ENCODE measurements at places on chromosomes 16 and 17. TPM values are rescaled to one million over a fixed set of nuclear protein-coding genes. Genes with fewer than 3 reads are reported as not detected.
A peak's percentile ranks its signal among the peaks of the same experiment; 100 is the strongest.

GRCh38 chr17:48239603-48239995 is 132.0 kb downstream of the SNX11 start:
- DNase-seq, result no peak

GRCh38 chr17:81345228-81346089 is 49.8 kb upstream of the BAHCC1 start:
- DNase-seq, result peak; percentile 91

DNA sequence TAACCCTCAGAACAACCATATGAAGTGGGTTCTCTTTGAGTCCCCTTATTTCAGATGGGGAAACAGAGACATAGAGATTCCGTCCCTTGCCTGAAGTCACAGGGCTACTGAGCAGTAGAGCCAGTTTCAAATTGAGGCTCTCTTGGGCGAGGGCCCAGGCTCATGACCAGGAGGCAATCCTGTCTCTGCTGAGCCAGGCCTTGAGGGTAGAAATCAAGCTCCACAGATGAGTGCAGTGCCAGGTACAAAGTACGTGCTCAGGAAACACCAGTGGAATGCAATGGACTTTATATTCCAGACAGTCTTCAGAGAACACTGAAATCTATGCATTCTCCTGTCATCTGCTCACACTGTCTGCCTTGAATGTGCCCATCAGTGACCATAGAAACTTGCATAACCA is 291.7 kb upstream of the MAF start:
- no peak for DNase-seq

DNA sequence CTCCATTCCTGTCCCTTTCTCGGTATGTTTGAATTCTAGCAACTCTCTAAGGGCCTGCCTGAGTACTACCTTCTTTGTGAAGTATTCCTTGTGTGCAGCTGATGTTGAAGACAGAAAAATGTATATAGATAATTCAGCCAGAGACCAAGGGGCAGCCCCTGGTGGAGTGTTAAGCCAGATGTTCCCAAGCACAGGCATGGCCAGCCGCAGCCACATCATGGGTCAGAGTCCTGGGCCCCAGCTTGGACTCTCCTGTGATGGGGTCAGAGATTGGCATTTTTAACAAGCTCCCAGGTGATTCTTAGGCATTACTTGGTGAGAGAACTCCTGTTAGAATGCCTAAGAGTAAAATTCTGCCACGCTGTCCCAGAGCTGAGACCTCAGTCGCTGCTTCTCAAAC is 100.8 kb downstream of the IRF8 start:
- peak; percentile 28 for DNase-seq

GRCh38 chr17:1111599-1112443 is 68.0 kb downstream of the ABR start:
- no peak for DNase-seq

- DNase-seq, result peak; percentile 81
These were observed 42.1 kb downstream of the TBC1D16 start for GRCh38 chr17:79993390-79994227.

DNA sequence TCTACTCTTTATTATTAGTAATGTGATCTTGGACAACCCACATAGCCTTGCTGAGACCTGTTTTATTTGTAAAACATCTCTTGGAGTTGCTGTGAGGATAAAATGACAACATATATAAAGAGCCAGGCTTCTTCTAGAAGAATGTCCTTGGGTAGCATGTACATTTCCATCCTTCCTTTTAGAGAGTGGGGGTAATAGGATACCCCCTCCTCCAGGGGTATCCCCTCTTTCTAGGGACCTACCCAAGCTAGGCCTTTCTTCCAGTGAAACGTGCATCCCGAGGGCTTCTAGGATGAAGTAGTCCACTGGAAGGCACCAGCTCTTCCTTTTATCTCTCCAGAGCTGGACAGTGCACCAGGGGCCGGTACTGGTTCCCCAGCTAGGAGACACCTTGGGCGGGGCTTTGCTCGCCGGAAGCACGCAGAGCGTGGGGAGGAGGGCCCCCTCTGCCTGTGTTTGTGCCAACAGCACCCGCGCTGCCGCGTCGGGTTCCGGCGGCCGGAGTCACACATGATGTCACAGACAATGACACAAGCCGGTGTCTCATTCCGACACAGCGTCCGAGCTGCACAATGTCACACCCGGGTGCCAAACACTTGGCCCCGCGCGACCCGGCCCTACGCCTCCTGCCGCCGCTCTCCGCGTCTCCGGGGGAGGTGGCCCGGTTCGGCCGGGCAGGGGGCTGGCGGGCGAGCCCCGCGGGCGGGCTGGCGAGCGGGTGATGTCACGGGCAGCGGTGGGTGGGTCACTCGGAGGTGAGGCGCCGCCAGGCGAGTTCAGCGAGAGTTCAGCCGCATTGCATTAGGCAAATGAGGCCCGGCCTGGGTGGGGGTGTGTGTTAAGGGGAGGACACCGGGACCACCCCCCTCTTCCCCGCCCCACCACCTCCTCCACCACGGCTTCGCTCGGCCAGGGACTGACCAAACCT is 23.4 kb downstream of the GJD3 start:
- peak; percentile 93 for DNase-seq

- no peak for DNase-seq
These were observed 9.5 kb upstream of the TMEM101 start for GRCh38 chr17:44024271-44024663.

GRCh38 chr17:31491376-31492131 is 100.1 kb downstream of the RAB11FIP4 start:
- DNase-seq, result no peak

DNA sequence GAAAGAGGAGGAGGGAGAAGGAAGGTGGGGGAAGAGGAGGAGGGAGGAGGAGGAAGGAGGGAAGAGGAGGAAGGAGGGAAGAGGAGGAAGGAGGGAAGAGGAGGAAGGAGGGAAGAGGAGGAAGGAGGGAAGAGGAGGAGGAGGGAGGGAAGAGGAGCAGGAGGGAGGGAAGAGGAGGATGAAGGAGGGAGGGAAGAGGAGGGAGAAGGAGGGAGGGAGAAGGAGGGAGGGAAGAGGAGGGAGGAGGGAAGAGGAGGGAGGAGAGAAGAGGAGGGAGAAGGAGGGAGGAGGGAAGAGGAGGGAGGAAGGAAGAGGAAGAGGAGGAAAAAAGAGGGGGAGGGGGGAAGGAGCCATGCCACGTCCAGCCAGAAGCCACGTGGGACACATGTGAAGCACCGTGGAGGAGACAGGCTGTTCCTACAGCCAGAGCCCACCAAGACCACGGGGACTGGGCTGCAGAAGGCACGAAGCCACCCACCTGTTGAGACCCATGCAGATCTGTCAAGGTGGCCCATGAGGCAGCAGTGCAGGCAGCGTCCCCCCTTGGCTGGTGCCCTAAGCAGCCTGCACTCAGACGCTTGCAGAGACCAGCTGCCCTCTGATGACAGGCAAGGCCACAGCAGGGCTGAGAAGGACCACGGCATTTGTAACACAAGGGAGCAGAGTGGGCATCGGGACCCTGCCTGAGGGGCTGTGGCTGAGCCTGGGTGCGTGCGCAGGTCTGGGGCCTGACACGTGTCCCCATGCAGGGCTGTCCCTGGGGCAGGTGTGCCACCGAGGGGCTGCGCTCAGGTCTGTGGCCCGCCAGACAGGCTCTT is 10.3 kb downstream of the NDUFAF8 start:
- no peak for DNase-seq

DNA sequence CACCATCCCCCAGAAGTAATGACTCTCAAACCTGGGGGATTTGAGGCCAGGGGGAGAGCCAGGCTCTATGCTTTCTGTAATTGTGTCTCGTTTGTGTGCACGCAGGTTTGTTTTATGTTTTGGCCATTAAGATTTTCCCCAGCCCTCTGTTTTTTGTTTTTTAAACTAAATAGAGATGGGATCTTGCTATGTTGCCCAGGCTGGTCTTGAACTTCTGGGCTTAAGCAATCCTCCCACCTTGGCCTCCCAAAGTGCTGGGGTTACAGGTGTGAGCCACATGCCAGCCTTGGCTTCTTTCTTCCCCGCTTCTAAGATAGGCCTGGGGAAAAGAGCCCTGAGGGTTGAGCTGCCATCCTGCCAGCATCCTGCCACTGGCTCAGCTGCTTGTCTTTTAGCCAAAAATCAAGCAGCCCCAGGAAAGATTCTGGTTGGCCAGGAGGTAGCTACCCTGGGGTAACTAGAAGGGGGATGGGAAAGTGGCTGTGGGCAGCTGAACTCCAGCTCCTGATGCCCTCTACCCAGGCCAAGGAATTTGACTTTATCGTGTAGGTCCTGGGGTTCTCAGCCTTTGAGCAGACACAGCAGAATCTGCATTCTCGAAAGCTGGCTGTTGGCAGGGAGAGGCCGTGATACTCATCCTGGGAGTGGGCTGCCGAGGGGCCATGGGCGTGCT is 18.4 kb downstream of the KDM8 start:
- DNase-seq, result no peak

GRCh38 chr17:50518384-50519023 is 10.3 kb downstream of the MYCBPAP start:
- no peak for DNase-seq

GRCh38 chr16:86856946-86857586 is 278.7 kb downstream of the FOXL1 start:
- DNase-seq, result no peak

DNA sequence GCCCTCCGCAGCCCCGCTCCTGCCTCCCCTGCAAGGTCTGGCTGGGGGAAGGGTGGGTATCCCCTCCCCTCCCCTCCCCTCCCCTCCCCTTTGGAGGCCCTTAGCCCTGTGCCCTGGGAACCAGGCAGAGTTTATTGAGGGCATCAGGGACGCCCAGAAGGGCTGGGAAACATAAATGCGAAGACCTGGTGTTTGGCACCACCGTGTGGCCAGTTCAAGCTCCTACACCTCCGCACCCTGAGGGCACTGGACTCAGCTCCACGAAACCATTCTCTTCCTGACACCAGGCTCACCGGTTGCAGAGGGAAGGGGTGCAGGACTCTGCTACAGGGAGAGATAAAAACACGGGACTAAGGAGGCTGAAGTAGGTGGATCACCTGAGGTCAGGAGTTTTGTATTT is 1.0 kb upstream of the AIPL1 start:
- DNase-seq, result peak; percentile 73

DNA sequence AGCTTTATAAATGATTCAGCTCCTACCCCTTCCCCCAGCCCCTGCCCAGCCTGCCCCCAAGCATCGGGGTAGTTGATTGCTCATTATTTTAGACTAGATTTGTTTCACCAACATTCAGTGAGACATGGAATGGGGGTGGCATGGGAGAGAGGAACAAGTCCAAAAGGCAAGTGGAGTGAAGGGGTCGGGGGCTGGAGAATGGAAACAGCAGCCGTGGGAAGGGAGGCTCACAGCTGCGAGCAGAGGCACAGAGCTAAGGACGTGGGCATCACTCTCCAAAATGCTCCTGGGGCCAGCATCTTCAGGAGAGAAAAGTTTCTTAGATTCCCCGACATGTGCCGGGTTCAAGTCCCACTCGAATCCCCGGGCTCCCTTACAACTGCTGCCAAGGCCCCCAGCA is 19.3 kb downstream of the PIPOX start:
- no peak for DNase-seq

DNA sequence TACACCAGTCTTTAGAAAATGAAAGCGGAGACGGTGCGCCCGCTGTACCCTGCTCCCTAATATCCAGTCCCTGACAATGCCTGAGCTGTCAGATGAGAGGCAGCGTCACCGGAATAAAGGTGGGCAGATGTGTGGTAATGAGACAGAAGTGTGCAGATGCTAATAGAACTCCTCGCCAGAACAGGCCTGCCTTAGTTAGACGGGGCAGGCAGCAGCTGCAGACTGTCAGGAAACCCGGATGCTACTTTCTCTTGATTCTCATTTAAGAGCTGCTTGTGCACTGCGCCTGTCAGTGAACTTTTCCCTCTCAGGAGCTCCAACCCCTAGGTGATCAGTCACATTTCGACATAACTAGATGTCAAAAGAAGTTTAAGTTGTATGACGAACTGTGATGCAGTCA is 221.8 kb upstream of the IRX3 start:
- DNase-seq, result no peak

GRCh38 chr17:69250641-69251040 is 22.0 kb upstream of the ABCA10 start:
- DNase-seq, result no peak

- DNase-seq, result peak; percentile 47
These were observed 194.5 kb downstream of the FOXL1 start for GRCh38 chr16:86772671-86773353.

GRCh38 chr17:81076141-81076679 is 41.3 kb downstream of the BAIAP2 start:
- DNase-seq, result no peak

DNA sequence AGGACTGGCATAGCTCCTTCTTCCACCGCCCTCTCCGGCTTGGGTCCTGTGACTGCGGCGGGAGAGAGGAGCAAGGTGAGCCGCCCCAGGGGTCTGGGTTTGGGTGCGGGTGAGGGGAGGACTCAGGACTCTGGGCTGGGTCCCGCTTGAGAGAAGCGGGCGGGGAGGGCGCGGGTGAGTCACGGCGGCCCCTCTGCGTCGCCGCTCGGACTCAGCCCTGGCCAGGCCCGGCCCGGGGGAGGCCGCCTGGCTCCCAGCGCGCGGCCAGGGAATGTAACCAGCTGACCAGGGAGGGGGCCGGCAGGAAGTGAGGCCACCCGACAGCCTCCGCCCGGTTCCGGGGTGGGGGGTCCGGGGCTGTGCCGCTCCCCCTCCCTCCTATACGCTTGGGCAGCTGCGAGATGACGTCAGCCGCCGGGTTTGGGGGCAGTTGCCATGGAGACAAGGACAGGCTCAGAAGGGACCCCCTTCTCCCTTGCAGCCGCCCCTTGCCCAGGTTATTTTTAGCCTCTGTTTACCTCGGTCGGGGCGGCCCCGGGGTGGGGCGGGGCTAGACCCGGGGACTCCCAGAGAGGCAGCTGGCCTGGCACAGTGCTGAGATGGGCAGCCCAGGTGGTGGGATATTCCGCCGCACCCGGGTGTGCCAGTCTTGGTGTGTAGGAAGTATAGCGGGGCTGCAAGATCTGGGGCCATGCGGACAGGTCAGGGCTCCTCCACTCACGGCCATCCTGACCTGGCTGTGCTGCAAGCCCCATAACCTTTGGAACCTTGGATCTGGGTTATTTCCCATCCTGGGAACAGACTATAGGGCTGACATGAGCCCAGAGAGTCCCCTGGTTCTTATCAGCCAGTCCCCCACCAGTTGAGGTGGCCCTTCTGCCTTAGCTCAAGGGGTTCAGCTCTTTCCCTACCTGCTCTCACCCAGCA is 1.6 kb downstream of the RIPOR1 start:
- peak; percentile 84 for DNase-seq

GRCh38 chr16:252366-253337 is 18.0 kb downstream of the FAM234A start:
- DNase-seq, result no peak

- no peak for DNase-seq
These were observed 36.6 kb upstream of the TMEM132E start for GRCh38 chr17:34542700-34543336.

- no peak for DNase-seq
These were observed 12.9 kb upstream of the TEKT3 start for GRCh38 chr17:15354256-15354655.

GRCh38 chr17:40075201-40075941 is 12.6 kb downstream of the THRA start:
- DNase-seq, result peak; percentile 88

Gene CDC27
- 129 TPM for total RNA-seq

Gene TTC19
- 32.9 TPM for total RNA-seq

Gene KCNJ12
- 1.0 TPM for total RNA-seq

Gene TPSAB1
- total RNA-seq, result 11.5 TPM

Gene ENKD1
- total RNA-seq, result 19.7 TPM

Gene SPDYE4
- total RNA-seq, result not detected

Gene HEXIM1
- total RNA-seq, result 39.1 TPM

All from sciatic nerve (tissue), 2 donors.